ENCODE measurements at places on chromosomes 16 and 17.

DNA sequence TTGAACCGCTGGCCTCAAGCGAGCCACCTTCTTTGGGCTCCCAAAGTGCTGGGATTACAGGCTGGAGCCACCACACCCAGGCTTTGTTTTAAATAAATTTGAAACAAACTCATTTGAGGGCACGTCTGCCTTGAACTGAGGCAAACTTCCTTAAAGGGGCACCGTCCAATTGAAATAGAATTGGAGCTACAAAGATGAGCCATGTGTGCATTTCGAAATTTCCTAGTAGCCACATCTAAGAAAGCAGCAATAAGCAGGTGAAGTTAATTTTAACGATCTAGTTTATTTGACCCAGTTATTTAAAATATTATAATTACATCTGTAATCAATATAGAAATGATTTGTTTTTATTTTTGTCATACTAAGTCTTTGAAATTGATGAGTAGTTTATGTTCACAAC is 755 bp upstream of the C16orf89 start:
- no peak for DNase-seq

GRCh38 chr17:40314584-40314956 is 5.6 kb downstream of the RARA start:
- DNase-seq: no peak

- DNase-seq: no peak
Measured at GRCh38 chr17:75595284-75595919, 7.8 kb downstream of the MYO15B start.

DNA sequence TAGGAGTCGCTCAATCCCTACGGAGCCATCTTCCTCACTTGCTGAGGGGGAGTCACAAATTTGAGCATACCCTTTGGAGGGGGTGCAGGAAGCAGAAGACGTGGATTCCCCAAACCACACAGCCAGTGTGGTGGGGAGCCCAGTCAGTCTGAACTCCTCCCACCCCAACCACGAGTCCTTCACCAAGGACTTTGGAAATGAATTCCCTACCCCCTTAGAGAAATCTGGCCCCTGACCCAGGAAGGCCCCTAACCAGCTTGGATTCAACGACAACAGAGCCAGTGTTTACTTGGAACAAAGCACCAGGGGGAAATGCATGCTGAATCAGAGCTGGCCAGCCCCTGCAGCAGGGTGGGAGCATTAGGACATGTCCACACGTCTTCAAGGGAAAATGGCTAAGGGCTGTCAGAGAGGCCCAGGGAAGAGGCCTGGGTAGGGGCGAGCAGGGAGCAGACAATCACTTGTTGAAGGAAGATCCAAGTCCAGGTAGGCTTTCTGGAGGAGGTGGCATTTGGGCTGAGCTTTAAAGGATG is 5.5 kb upstream of the TMEM92 start:
- no peak for DNase-seq

- no peak for DNase-seq
Measured at GRCh38 chr17:66776999-66777688, 57.8 kb upstream of the CACNG5 start.

DNA sequence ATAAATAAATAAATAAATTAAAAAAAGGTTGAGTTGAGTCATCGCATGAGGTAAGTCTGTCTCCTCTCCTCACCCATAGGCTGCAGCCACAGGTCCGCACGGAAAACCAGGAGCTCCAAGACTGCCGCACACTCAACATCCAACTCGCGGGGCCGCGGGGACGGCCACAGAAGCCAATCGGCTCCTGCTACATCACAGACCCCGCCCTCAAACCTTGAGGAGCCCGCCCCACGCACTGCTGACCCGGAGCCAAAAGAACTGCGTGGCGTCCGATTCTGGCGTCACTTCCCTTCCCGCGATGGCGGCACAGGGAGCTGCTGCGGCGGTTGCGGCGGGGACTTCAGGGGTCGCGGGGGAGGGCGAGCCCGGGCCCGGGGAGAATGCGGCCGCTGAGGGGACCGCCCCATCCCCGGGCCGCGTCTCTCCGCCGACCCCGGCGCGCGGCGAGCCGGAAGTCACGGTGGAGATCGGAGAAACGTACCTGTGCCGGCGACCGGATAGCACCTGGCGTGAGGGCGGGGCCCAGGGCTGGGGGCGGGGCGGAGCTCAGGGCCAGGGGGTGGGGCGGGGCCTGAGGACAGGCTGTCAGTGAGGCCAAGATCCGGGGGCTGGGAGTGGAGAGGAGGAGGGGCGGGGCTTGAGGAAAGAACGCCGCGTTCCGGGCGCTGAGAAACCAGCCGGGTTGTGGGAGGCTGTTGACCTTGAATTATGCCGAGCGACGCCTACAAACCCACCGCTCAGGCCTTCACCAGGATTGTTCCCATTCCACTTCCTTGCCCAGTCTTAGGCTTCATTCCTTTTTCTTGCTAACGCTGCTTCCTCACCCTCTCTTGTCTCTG is at the start of gene KAT8:
Gene KAT8 (plus strand): TSS at position 281 of the 839 bp plus-strand sequence. CDS start 18 bp downstream, at position 299.
- peak; percentile 53 for DNase-seq

- DNase-seq: no peak
Measured at GRCh38 chr17:732902-733720, 715 bp downstream of the TLCD3A start.

GRCh38 chr17:1360975-1361374 is 39.0 kb downstream of the YWHAE start:
- DNase-seq: no peak

- no peak for DNase-seq
Measured at GRCh38 chr17:44599298-44600175, 42.3 kb downstream of the FZD2 start.

- DNase-seq: no peak
Measured at GRCh38 chr17:70288540-70289290, 119.4 kb downstream of the KCNJ2 start.
